ENCODE measurements at places on chromosomes 16 and 17.
A peak's percentile ranks its signal among the peaks of the same experiment; 100 is the strongest.

GRCh38 chr16:65118871-65119270, 3.0 kb downstream of the CDH11 start:
- no peak for DNase-seq

DNA sequence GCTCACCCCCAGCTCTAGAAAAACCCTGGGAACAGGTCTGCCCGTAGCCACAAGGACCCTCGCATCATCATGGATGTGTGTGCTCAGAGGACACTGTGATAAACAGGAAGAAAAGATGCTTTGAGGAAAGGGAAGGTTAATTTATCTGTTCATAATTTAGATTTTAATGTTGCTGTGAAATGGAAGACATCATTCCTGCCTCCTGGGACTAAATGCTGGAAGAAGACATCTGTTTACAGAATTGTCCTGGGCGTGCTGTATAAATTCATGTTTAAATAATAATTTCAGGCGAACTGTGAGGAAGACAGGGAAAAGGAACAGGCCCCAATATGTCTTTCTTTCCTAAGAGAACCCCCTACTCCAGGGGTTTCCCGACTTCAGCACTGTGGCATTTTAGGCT, 112.6 kb downstream of the SHISA6 start:
- no peak for DNase-seq

DNA sequence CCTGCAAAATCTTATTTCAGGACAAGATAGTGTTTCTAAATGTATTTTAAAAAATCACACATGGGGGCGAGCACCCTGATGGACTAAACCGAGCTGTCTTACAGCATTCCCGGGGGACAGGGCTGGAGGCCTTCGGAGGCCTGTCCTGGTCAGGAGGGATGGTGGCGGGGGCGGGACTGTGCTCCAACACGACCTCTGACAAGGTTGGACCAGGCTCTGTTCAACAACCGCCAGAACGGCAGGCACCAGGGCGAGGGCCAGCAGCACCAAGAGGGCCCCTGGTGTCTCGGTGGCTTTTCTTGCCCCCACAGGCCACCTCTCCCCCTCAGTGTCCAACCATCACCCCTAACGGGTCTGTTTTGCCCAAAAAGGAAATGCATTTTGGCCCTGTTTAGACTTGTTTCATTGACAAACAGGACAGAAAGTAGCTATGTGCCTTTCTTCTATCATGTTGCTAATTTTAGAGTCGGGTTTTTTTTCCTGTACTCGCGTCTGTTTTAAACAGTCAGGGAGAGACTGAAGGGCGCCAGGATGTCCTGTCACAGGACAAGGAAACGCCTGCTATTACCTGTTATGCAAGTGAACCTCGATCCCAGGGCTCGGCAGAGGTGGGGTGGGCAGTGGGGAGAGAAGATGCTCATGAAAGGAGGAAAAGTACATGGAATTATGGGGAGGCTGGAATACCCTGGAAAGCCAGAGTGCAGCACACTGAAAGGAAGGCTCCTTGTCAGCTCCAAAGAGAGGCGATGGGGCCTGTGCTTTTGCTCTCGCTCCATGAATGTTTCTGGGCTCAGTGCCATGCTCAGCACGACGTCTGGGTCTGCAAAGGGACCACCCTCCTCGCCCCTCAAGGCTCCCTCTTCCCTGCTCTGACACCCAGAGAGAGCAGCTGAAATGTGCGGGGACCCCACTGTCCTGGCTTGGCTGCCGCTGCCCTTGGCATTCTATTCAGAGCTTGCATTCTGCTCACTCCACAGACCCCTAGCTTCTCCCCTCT, 11.9 kb downstream of the TMEM204 start:
- DNase-seq: no peak

DNA sequence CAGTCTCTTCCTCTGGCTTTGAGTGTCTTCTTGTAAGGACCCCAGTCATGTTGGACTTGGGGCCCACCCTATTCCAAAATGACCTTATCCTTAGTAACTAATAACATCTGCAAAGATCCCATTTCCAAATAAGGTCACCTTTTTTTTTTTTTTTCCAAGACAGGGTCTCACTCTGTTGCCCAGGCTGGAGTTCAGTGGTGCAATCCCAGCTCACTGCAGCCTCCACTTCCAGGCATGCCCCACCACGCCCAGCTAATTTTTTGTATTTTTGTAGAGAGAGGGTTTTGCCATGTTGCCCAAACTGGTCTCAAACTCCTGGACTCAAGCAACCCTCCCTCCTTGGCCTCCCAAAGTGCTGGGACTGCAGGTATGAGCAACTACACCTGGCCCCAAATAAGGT, 118.8 kb upstream of the GSE1 start:
- no peak for DNase-seq

- no peak for DNase-seq
Observed at GRCh38 chr17:1908699-1909309, 79.0 kb downstream of the RPA1 start.

GRCh38 chr17:2684549-2684948, 27.0 kb downstream of the CLUH start:
- DNase-seq: no peak

GRCh38 chr16:72847187-72848027, 200.5 kb downstream of the ZFHX3 start:
- no peak for DNase-seq

DNA sequence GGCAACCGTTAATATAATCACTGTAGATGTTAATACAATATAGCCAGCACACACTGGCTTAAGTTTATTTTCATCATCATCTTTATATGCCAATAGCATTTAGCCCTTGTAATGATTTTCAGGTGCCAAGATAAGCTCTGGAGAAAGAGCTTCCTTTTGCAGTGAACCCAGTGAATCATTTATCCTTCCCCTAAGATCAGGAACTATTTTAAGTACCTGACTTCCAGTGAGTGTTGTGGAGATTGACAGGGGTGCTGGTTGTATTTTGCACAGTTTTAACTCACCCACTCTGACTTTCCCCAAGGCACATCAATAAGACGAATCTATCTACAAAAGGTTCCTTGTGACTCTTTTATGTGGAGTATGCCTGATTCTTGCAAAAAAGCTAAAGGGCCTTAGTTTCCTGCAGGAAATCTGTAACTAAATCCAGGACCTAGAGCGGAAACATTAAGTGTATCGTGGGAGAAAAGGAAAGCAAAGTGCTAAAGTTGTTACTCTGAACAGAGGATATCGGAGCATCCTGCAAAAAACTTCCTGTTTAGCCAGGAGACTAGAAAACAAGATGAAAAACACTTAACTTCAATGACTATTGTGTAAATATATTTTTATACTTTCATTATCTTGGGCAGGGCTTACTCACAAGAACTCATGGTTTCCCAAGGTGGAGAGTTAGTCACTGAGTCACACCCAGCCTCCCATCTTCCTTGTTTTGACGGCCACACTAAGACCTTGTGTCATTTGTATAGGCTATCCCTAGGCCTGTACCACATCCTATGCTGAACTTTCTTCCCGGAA, 183.6 kb downstream of the MAP2K6 start:
- no peak for DNase-seq

DNA sequence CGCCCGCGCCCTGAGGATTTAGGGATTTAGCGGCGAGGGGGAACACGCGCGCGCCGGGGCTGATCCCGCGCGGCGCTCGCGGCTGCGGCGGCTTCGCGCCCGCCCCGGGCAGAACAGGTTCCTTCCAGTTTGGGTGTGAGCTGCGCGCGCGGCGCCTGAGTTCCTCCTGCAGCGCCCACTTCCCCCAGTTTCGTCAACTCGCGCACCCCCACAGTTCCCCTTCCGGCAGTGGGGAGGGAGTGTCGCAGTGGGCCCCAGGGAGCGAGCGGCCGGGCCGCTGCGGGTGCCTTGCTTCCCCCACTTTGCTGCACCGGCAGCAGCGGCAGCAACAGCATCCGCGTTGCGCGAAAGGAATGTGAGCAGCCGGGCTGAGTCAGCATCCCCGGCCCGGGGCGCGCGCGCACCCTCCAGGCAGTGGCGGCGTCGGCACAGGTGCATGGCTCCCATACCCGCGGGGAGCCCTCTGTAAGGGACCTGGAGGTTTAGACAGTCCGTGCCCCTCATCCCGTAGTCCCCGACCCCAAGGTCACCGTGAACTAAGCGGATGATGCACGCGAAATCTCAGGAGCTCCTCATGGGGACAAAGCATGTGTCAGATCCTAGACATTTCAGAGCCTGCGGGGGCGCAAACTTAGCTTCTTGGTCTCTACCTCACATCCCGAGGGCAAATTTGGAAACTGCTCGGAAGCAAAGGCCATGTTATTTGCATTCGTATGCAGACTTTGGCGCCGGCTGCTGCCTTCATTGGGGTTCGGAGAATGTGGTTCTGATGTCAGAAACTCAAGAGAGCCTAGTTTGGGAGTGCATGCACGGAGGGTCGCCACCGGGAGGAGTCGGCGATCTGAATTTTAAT, 767 bp downstream of the ARSG start:
- DNase-seq: peak; percentile 96

- DNase-seq: no peak
Observed at GRCh38 chr17:6476076-6476809, 32.0 kb downstream of the PIMREG start.

GRCh38 chr16:25957707-25958106, 265.9 kb downstream of the HS3ST4 start:
- DNase-seq: no peak

- no peak for DNase-seq
Observed at GRCh38 chr17:81489998-81490992, 22.3 kb downstream of the ACTG1 start.

DNA sequence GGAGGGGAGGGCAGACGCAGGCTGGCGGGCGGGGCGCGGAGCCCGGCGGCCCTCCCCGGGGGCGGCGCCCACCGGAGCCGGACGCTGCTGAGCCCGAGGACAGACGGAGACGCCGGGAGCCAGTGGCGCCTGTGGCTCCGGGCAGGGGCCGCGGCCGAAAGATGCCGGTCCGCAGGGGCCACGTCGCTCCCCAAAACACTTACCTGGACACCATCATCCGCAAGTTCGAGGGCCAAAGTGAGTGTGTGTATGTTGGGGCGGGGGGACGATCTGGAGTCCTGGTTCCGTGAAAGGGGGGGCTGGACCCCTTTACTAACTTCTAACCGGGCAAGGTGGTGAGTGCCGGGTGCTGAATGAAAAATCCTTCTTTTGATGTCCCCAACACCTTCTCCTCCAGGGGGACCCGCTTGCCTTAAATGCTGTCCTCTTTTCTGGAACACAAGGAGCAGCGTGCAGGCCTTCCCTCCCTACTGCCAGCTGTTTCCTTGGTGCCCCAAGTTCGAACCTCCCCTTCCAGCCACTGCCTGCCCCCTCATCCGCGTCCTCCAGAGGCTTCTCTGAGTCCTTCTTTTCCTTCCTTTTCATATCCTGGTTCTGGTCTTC, at the start of gene KCNH6:
KCNH6 (plus strand) TSS at position 106 of the 603 bp plus-strand sequence; CDS start at position 162, 56 bp downstream.
- no peak for DNase-seq

GRCh38 chr17:40348136-40348504, 16.4 kb downstream of the GJD3 start:
- no peak for DNase-seq

DNA sequence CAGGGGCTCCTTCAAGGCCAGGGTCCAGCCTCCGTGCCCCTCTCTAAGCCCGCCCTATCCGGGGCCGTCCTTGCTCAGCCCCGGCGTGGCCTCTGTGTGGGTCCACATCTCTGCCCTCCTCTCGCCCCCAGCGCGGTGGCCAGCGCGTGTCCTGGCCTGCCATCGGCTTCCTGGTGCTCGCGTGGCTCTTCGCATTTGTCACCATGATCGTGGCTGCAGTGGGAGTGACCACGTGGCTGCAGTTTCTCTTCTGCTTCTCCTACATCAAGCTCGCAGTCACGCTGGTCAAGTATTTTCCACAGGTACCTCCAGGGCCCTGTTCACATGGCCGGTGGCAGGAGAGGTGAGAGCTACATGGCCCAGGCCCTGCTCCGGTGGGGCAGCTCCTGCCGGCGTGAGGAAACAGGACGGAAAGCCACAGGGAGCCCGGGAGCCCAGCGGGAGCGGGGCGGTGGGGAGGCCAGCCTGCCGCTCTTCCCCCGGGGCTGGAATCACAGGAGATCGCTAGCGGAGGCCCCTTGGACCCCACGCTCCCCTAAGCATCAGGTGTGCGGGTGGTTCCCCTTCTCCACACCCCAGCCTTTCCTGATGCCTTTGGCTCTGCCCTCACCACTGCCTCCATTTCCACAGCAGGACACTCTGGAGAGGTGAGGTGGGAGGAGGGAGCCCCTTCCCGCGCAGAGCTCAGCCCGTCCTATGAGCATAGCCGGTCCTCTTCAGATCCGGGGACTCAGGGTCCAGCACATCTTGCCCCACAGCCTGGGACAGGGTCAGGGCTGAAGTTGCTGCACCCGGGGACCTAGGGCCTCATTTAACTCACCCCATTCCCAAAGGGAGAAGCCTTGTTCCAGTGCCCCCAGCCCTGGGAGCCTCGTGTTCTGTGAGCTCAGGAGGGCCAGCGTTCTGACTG, 10.2 kb downstream of the TAX1BP3 start:
- no peak for DNase-seq

- DNase-seq: no peak
Observed at GRCh38 chr17:50584749-50585148, 24.2 kb downstream of the CACNA1G start.

Data from CD4-positive, alpha-beta T cell treated with Interleukin-15 for 1 hour (primary cell).